ENCODE measurements at places on chromosomes 11 and 22.

DNA sequence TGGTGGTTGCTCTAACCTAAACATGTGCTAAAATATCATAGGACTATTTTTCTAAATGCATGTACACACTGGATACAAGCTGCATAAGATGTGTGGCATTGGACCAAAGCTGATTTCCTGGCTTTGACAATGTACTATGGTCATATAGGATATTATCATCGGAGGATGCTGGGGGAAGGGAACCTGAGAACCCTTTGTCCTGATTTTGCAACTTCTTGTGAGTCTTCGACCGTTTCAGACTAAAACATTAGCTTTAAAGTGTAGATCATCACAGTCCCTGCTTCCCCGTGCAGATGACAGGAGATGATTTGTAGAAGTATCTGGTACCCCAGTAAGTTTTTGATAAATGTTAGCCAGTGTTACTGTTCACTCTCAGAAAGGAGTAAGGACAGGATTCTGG, 554.7 kb downstream of the MIAT start:
- no peak for DNase-seq

DNA sequence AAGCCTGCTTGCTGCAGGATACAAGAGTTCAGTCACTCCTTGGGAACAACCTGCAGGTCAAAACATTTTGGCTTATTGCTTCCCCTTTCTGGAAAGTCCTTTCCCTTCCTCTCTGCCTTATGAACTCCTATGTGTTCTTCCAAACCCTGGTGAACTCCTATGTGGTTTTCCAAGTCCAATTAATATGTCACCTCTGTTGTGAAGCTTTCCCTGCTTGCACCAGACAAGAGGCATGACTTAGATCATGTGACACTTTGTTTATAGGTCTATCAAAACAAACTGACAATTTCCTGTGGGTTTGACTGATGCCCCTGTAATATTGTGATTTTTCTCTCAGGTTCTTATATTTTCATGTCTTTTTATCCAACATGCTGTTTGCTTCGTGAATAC, 64.2 kb downstream of the ENDOD1 start:
- no peak for DNase-seq

- DNase-seq: no peak
Measured at GRCh38 chr22:50074056-50074455, 11.2 kb downstream of the MLC1 start.

GRCh38 chr11:92962446-92962845, 7.0 kb upstream of the MTNR1B start:
- no peak for DNase-seq

DNA sequence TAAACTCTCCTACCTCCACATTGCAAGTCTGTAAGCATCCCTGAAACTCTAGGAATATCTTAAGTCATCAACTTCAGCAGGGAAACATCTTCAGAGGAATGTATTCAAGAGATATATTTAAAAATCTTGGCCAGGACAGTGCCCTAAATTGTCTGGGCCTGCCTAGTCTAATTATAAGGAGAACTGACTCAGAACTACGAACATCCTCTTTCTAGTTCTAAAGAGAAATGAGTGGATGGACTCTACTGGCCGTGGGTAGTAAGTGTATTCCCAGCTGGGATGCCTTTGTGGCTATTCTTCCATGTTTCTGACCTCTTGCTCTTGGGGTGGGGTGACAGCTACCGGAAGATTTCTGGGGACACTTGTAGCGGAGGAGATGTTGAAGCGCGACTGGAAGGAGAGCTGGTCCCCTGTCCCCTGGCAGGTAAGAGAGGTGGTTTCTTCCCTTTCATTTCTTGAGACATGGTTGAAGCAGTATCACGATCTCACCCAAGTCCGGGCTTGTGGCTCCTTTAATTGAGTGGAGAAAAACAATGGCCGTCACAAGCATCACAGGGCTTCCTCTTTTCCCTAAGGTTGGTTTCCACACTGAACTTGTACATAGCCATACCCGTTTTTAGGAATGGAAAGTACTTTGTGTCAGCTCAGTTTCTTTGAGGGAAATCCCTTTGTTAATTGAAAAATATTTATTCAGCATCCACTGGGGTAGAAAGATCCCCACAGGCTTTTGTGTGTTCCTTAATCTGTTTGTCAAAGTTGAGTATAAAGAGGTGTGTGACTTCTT, 97.7 kb upstream of the SORL1-AS1 start:
- DNase-seq: no peak

DNA sequence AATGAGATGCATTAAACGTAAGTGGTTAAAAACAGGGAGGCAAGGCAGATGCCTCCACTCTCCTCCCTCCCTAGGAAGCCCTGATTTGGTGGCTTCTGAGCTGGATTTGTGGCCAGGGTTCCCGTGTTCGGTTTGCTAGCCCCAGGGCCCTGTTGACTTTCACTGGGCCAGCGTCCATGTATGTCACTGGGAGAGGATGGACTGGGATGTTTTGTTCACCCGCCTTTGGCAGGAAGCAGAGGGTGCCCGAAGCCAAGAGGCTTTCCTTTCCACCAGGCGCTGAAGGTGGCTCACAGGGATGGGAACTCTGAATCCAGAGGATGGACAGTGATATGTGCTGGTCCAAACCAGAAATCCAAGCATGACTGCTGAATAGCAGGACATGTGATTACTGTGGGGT, 146.6 kb downstream of the CSNK2A3 start:
- DNase-seq: no peak

- DNase-seq: no peak
Measured at GRCh38 chr11:104191124-104191523, 27.2 kb upstream of the PDGFD start.

- no peak for DNase-seq
Measured at GRCh38 chr22:40928657-40929056, 22.5 kb upstream of the RBX1 start.

DNA sequence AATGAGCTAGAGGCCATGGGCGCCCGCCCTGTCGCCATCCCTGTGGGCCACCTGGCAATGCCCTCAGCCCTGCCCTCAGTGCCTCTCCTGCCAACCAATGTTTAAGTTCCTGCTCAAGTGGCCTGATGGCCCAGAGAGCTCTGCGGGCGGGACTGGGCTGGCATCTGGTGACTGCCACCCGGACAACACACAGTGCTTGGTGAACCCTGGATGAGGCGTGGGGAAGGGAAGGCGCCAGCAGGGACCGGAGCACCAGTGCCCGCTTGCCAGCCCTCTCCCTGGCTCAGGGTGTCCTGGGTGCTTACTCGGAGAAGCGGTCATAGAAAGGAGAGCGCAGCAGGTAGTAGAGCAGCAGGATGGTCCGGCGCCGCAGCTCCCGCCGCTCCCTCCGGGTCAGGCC, 4.2 kb downstream of the PEX16 start:
- no peak for DNase-seq

GRCh38 chr22:43036282-43036829, 21.4 kb upstream of the PACSIN2 start:
- DNase-seq: peak; percentile 81

- peak; percentile 56 for DNase-seq
Measured at GRCh38 chr22:43004362-43005035, 10.4 kb downstream of the PACSIN2 start.

DNA sequence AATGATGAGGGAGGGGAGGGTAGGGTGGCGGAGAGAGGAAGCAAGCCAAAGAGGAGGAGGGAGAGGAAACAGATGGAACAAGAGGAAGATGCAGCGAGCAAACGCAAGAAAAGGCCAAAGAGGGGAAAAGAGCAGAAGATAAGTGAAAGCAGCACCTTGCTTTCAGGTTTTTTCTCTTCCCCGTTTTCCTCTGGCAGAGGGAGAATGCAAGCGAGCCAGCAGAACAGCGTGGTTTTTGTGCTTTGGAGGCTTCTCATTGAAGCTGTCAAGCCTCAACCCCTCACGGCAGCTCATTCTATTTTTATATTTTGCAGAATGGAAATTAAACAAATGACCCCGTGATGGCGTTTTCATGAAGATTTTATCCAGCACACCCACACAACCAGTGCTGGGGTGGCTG, 67.1 kb upstream of the GRAMD1B start:
- DNase-seq: no peak

- no peak for DNase-seq
Measured at GRCh38 chr11:2708757-2709281, 9.0 kb upstream of the KCNQ1OT1 start.

DNA sequence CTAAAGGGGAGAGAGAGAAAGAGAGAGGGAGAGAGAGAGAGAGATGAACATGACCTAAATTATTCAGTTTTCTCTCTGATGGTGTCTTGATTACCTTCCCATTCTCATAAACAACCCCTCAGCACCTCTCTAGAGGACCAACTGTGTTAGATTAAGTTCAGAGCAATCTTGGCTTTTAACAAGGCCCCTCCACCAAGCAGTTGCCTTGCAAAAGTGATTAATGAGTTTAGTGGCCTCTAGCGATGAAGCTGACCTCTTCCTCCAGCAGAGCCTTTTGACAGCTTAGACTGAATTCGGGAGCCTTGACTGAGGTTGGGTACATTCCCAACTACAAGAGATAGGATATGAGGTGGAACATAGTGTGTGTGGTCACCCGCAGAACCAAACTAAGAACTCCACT, 66.1 kb downstream of the ARL14EP start:
- DNase-seq: no peak

GRCh38 chr22:25219948-25220442, 556 bp downstream of the CRYBB2 start:
- no peak for DNase-seq

DNA sequence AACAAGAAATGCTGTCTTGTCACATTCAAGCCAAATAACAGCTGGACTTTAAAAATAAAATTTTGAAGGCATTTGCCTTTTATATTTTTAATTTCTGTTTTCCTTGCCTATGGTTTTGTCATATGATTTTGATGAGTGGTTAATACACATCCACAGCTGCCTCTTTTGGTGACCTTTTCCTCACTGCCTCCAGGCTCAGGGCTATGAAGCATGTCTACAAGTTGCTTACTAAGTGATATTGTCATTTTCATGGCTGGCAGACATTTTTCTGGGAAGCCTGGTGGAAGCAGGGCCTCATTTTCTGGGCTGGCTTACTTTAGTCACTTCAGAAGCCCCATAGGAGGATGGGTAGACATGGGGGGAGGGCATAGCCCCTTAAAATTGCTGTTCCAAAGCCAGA, 344.9 kb downstream of the SOX6 start:
- DNase-seq: no peak

GRCh38 chr11:70073871-70074371, 4.2 kb upstream of the ANO1 start:
- DNase-seq: no peak

GRCh38 chr11:104339380-104339831, 175.5 kb upstream of the PDGFD start:
- no peak for DNase-seq

- DNase-seq: no peak
Measured at GRCh38 chr11:86818462-86819192, 18.3 kb downstream of the PRSS23 start.

- no peak for DNase-seq
Measured at GRCh38 chr11:40391679-40392078, 1067.8 kb downstream of the LRRC4C start.

- DNase-seq: no peak
Measured at GRCh38 chr11:116828632-116829524, 829 bp upstream of the APOC3 start.

DNA sequence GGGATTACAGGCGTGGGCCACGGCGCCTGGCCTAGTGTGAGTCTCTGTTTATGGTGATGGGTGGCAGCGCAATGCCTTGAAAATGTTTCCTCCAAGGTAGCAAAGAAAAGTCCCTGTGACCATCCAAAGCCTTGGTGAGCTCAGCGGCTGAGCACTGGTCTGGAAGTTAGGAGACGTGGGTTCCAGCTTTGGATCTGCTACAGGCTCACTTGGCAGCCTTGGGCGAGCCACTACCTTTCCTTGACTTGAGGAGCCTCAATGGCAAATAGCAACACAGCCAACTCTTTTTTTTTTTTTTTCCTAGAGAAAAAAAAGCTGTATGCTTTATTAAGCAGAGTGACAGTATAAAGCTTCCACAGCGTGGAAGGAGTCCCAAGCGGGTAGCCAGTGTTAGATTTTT, 61.3 kb upstream of the RASD2 start:
- DNase-seq: no peak

DNA sequence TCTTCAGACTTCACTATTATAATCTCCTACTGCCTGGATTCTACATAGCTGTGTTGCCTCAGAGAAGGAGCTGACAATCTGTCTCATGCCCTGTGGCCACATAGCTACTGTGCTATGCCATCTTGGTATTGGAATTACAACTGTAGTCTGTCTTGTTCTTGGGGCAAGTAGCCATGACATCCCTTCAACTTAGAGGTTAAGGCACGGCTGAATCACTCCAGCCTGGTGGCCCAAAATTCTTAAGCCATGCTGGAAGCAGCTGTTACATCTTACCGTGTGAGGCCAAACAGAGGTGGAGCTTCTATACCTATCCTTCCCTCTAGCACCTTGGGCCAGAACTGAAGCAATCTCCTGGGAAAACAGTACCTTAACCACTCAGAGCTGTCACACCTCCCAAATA, 14.8 kb downstream of the CARD18 start:
- no peak for DNase-seq

- DNase-seq: peak; percentile 57
Measured at GRCh38 chr11:58394195-58394594, 12.5 kb downstream of the OR5B3 start.

DNA sequence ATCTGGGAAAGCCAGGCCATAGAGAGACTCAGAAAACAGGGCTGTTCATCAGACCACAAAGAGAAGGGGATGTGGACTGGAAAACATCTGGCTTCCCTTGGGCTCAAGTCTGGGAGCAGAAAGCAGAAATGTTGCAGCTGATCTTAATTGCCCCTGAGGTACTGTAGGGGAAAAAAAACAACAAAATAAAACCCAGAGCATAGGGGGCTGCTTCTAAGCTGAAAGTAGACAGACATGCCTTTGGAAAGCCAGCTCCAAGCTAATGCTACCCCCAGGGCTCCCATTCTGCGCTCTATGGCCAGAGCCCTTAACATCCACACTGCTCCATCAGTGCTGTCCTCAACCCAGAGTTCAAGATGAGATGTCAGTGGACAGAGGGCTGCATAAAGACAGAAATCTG, 2.0 kb upstream of the PACSIN3 start:
- DNase-seq: no peak

DNA sequence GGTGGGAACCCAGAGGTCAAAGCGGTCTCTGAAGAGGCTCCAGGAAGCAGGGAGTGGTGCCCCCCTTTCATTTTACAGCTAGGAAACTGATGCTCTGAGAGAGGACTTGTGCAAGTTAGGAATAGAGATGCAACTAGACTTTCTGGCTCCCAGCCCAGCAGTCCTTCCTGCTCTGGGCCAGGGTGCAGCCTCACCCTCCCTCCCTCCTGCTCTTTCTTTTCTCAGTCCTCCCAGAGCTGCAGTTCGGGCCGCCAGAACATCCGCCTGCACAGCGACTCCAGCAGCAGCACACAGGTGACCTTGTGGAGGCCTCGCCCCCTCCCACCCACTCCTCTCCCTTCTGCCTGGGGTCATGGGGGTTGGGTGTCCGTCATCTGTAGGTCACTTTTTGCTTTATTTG, 51.5 kb downstream of the LHFPL7 start:
- DNase-seq: no peak

GRCh38 chr11:63099555-63099954, 44.5 kb downstream of the SLC22A24 start:
- DNase-seq: no peak

GRCh38 chr22:39723899-39724351, 153.4 kb downstream of the CACNA1I start:
- DNase-seq: no peak
